ENCODE measurements at places on chromosomes 5 and 9.

DNA sequence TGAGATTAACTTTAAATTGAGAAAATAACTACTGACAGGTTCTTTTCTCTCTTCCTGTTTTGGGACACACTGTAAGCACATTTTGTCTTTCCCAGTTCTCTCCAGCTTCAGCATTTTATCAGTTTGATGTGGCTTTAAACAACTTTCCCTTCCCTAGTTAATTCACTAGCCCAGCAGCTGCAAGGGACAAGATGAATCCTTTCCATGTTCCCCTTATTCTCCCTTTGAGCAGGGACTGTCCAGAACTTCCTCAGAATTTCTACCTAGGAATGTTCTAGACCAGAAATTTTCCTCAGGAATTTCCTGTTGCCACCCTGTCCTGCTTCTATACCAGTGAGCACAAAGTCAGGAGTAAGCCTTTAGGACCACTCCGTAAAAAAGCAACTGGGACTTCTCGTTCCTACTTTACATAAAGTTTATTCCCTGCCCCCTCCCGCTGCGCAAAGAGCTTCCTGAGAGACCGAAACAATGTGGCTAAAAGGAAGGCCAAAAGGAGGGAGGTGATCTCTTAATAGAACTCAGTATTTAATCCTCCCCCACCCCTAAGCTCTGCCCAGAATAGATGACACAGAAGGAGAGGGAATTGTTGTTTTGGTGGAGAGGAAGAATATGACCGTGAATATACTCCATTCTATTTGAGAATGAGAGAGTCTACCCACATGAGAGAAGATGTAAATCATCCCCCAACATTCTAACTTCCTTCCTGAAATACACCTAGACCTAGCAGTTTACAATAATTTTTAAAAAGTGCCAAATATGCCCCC is 61.9 kb downstream of the GLIS3 start:
- no peak for DNase-seq

GRCh38 chr9:109456811-109457210 is 41.3 kb downstream of the PTPN3 start:
- no peak for DNase-seq

DNA sequence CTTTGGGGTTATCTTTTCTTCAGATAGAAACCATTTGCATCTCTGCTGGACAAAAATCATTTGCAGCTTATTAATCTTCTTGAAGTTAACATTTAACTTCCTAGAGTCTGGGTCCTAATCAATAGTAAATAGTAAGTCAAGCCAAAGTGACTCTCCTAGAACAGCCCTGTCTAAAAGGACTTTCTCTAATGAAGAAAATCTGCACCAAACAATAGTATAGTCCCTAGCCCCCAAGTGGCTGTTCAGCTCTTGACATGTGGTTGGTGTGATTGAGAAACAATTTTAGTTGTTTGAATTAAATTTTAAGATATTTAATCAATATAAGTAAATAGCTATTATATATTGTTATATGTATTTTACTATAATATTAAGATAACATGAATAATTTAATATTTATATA is 64.6 kb upstream of the SHB start:
- DNase-seq = no peak

DNA sequence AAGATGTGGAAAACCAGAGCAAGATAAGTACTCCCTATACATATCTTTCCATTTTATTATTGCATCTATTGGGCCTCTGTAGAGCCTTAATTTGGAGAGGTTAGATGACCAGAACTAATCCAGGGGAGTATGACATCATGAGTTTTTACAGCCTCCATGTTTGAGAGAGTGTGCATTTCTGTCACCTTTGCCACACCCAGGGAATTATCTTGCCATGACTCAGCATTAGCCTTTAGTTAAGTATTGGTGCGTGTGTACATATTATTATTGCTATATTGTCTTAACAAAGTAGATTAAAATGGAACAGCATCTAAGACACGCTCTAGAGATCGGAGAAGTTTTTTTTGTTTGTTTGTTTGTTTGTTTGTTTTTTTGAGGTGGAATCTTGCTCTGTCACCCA is 27.6 kb downstream of the DIMT1 start:
- no peak for DNase-seq

- DNase-seq = no peak
Measured at GRCh38 chr9:123421801-123422455, 65.9 kb downstream of the CRB2 start.

DNA sequence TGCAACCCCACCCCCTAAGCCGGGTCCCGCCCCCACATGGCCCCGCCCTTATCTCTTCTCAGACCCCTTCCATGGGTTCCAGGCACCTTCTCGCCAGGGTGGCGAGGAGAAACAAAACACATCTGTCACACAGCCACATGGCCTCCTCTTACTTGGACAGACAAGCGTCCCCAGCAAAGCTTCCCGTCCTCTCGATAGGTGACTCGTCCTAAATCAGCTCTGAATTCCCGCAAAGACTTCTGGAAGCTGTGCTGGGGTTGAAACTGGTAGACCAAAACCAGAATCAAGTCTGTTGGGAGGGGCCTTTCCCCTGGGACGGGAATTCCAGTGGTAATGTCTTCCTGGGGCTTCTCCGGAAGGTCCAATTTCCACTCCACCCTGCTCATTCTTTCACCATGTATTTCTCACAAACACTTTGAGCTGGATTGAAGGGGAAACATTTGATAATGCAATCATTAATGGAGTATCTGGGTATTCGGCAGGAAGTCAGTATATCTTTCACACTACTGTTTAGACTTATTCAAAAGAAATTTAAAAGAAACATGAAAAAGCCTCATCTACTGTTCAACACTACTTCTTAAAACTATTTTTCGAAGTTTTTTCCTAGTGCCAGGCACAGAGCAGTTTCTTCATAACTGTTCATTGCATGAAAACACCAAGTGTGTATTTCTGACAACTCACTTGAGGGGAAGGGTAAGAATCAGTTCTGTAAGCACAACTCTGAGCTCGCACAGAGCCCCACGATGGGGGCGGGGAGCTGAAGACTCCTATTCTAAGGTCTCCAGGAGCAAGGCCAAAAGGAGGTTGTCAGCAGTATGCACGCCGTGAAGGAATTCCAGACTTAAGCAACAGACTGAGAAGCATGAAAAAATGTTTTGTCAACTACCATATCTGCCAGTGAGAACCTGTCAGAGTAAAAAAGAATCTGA is 644 bp upstream of the CTNNAL1 start:
- no peak for DNase-seq

DNA sequence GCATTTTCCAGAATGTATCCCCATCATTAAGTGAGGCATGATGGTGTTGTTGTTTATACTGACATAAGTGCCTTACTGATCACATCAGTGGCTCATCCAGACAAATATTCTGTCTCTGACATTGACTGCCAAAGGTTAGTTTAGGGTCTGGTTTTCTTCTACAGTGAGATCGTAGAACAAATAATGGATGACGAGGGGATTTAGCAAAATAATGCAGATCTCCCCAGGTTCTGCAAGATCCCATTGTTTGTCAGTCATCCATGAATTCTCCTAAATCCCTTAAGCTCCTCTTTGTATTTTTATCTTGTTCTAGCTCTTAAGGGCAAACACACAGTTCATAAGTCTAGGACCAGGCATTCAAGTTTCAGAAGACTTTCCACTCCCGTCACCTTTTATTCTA is 93.1 kb upstream of the DHFR start:
- DNase-seq = no peak

DNA sequence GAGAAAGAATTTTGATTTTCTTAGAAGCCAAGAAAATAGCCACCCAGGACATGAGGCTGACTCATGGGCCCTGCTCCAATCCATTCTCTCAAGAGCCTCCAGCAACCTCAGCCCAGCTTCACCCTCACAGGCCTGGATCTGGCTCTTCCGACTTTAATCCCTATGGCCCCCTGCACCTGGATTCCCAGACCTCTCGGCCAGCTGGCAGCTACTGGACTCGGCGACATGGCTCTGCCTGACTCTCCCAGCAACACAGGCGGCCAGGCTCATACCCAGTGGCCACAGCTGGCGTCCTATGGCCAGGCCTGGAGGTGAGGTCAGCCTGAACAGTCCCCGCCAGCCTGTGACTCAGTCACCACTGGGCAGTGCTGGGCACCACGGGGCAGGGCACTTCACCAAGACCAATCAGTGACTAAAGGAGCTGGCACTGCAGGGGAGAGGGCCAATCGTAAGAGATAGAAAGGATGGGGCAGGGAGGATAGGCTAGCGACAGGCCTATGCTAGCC is 6.2 kb upstream of the PDLIM4 start:
- no peak for DNase-seq

- DNase-seq = no peak
Measured at GRCh38 chr5:79287380-79287779, 51.4 kb downstream of the JMY start.

- no peak for DNase-seq
Measured at GRCh38 chr5:136063778-136064465, 35.1 kb downstream of the TGFBI start.

DNA sequence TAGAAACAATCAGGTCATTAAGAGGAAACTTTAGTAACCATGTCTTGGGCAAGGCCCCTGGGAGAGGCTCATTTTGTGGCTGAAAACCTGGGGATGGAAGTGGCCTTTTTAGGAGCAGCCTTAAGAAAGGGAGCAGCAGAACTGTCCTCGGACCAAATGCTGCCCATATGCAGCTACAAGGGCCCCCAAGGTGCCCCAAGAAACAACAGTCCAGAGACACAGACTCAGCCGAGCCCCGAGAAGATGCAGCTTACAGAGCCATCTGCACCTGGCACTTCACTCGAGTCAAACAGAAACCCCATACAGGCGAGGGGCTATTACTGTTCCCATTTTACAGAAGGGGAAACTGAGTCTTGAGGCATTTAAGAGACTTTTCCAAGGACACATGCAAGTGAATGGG is 58.0 kb downstream of the COL23A1 start:
- no peak for DNase-seq

- no peak for DNase-seq
Measured at GRCh38 chr5:138635265-138635664, 60.1 kb upstream of the HSPA9 start.

DNA sequence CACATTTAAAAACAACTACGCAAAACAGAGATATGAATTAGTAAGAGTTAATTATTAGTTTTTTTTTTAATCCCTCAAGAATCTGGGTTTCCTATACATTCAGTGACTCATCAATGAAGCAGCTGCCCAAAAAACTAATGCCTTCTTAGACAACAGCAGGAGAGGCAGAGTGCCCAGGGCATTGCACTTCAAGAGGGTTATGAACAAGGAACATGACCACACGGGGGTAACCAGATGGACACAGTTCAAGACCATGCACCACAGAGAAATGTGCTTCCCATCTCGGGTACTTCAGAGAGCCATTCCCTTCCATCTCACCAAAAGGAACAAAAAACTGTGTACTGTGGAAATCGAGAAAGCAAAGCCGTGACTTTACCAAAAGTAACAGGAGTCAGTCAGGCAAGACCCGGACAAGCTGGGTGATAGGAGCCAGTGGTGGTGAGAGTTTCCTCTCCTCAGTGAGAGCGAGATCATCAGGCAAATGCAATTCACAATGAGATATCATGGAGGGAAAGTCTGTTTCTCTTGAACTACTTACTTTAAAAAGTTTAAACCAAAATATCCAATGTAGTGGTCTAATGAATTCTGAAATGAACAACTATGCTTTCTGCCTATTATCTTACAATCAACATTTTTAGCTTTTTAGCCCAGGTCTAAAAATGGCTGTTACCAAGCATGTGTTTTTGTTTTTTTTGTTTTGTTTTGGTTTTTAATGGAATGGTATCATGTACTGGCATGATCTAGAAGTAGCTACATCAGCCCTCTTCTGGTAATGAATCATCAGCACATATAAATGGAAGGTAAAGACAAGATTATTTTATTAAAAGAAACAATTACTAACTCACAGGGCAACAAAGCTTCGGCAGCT is 192.1 kb downstream of the TSSK1B start:
- no peak for DNase-seq

GRCh38 chr9:115396071-115396529 is 278.1 kb upstream of the TNC start:
- no peak for DNase-seq

DNA sequence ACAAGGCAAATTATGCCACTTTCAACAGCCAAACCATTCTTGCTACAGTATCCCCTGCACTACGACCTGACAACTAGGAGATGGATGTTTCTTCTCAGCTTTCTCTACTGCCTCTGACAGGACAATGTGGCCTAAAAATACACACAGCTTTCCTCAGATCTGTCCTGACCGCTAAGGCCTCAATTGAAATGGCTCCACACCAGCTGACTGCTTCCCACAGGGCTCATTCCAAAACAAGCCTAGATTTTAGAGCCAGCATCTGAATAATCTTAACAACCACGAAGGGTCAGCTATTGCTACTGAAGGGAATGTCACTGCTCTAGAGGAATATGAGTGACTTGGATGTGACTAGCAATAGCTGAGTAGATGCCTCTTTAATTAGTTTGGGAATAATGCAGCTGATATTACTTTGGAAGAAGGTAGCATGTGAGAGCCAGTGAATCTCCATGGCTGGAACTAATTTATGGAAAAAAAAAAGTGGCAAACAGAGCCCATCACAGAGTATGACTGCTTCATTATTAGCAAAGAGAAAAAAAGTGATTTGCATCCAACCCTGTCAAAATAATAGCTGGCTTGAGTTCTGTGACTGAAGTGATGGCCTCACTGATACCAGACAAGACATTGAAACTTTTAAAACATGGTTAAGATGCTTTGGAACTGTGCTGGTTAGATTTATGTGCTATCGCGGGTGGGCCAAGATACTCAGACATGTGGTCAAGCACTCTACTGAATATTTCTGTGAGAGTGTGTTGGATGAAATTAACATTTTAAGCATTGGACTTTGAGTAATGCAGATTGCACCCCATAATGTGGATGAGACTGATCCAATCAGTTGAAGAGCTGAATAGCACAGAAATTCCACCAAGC is 450.2 kb downstream of the NR2F1-AS1 start:
- DNase-seq = no peak

DNA sequence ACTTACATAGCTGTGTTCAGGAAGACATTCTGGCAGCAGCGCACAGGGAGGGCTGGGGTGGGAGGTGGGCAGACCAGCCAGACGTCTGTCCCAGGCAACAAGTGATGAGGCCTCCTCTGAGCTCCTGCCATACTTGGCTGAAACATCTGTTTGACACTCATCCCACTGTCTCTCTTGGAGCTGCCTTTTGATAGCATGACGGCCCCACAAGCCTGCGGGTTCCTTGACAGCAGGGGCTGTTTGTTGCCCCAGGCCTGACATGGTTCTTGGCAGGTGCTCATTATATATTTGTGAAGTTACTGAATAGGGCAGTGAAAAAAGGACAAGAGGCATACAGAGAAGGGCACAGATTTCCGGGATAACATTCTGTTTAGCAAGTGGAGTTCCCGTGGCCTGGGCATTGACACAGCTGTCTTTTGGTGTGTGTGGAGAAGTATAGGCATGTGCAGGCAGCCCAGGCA is 22.2 kb upstream of the B4GALT1 start:
- DNase-seq = no peak

GRCh38 chr9:128393145-128393775 is 22.1 kb downstream of the URM1 start:
- DNase-seq = no peak

DNA sequence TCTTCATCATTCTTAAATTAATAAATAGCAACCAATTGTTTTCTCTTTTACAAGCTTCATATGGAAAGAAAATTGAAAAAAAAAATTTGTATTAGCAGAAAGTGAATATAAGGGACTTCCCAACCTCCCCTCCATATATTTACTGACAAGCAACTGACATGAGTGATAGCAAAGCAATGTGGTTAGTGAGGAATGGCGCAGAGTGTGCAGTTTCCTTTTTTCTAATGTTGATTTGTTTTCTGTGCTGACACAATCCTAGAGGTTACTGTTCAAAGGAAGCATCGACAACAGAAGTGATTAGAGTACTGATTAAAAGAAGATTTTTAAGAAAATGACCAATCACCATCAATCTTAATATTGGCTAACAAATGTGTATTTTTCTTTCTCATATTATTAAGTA is 1.7 kb upstream of the PTGER4 start:
- DNase-seq = no peak

GRCh38 chr9:32419921-32420320 is 35.5 kb downstream of the ACO1 start:
- DNase-seq = no peak
